ENCODE measurements at places on chromosomes 2 and 18. TPM values are rescaled to one million over a fixed set of nuclear protein-coding genes. Genes with fewer than 3 reads are reported as not detected.

GRCh38 chr2:236862961-236863728 is 222.5 kb upstream of the COPS8 start:
- no peak for DNase-seq

GRCh38 chr2:150476809-150477302 is 10.6 kb downstream of the RND3 start:
- no peak for DNase-seq

TTR gene
- not detected for total RNA-seq

GRCh38 chr18:44759925-44760342 is 79.2 kb downstream of the SETBP1 start:
- no peak for DNase-seq

- no peak for DNase-seq
Measured at GRCh38 chr2:132496555-132496954, 80.0 kb downstream of the GPR39 start.

- no peak for DNase-seq
Measured at GRCh38 chr2:2873450-2873811, 504.2 kb downstream of the EIPR1 start.

KATNAL2 gene
- total RNA-seq = 0.43 TPM

- DNase-seq = no peak
Measured at GRCh38 chr2:81437456-81438000, 1133.0 kb upstream of the LRRTM1 start.

B3GNT7 gene
- 0.42 TPM for total RNA-seq

DNA sequence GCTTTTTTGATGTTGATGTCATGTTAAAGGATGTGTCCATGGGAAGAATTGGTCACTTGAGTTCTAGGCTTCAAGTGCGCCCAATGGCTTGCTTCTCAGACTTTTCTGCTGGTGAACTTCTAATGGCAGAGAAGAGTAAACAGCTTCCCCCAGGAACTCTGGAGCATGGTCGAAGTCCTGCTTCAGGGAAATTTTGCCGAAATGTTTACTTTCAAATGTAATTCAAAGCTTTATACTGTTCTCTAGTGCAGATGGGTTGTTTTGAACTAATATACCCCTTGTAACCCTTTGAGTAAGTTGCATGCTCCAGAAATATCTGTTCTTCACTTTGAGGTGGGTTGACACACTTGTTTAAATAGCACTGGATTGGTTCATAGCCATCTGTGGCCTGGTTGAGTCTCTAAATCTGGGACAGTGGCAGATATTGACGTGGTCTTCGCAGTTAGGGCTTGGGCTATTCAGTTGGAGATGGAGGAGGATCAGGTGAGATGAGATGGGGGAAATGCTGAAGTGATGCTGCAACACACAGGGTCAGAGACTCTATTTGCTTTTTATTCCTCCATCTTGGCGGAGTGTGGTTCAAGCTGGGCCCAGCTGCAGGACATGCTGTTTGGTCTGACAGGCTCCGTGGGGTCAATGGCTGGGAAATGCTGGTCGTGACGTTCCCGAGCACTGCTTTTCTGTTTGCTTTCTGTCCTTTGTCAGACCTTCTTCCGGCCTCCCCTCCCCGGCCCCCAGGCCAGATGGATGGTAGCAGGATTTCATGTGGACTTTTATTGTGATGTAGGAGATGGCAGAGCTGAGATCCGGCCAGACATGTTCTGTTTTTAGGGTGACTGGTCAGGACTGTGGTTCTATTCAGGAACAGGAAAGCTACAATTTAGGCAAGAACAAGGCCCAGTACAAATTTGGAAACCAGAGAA is 35.9 kb downstream of the MYO1B start:
- no peak for DNase-seq

GRCh38 chr2:137237055-137237454 is 471.7 kb downstream of the THSD7B start:
- DNase-seq = no peak

GRCh38 chr18:68409576-68409975 is 305.3 kb downstream of the TMX3 start:
- DNase-seq = no peak

DNA sequence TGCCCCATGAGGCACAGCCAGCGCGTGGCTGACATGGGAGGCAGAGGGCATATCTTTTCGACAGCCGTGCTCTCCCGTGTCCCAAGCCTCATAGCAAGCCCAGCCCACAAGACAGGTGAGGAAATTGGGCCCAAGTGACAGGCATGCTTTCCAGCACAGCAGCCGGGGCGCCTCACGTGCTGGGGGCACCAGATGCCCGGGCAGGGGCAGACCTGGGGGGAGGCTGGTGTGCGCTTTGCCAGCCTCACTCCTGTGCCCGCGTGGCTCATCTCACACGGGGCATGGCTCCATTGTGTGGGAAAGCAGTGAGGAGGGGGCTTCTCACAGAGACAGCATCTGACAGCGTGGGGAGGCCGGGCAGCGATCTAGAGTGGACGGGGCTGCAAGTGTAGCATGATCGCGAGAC is 93.2 kb downstream of the USP40 start:
- no peak for DNase-seq

- DNase-seq = no peak
Measured at GRCh38 chr2:217816396-217816869, 186.4 kb downstream of the TNS1 start.
